Stimulated activated CD4-positive, alpha-beta T cell treated with anti-CD3 and anti-CD28 coated beads, TNF-alpha, amount 100 ng/mL, for 4 hours (primary cell): ENCODE measurements at places on chromosomes 13 and 19.

DNA sequence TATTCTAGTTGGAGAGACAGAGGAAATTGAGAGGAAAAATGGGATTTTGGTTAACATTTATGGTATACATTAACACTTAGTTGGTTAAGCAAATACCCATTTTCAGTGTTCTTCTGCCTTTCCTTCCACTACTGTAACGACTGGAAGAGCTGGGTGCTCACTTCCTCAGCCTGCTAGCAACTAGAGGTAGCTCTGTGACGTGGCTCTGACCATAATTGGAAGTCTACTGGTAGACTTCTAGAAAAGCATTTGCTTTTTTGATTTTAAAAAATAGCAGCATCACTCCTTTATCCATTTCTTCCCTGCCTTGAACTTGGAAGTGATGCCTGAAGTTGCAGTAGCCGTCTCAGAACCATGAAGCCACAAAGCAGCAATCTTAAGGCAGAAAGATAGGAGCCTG is 15.9 kb downstream of the NHLRC3 start:
- no peak for DNase-seq

DNA sequence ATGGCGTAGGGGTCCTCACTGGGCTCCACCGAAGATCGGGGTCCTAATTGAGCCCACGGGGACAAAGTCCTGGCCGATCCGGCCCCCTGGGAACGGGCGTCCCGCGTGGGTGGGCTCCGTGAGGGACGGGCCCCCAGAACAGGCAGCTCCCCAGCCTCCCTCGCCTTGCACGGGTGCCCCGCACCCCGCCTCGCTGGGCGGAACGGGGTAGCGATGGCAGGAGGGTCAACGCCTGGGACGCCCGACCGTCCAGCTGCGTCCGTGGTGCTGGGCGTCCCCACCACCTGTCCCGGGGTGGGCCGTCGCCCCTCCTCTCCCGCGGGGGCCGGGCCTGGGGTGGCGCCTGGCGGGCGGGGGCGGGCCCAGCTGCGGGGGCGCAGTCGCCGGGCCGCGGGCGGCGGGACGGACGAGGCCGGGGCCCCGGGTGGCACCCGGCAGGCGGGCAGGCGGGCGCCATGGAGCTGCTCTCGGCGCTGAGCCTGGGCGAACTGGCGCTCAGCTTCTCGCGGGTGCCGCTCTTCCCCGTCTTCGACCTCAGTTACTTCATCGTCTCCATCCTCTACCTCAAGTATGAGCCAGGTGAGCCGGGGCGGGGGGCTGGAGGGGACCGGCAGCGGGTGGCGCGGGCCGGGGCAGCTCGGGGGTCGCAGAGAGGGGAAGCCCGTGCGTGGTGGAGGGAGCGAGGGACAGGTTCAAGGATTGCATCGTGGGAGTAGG is at the start of gene TMEM38A:
Gene TMEM38A (plus strand): TSS at position 377 of the 717 bp plus-strand sequence. CDS start 79 bp downstream, at position 456.
- DNase-seq = peak; percentile 30

DNA sequence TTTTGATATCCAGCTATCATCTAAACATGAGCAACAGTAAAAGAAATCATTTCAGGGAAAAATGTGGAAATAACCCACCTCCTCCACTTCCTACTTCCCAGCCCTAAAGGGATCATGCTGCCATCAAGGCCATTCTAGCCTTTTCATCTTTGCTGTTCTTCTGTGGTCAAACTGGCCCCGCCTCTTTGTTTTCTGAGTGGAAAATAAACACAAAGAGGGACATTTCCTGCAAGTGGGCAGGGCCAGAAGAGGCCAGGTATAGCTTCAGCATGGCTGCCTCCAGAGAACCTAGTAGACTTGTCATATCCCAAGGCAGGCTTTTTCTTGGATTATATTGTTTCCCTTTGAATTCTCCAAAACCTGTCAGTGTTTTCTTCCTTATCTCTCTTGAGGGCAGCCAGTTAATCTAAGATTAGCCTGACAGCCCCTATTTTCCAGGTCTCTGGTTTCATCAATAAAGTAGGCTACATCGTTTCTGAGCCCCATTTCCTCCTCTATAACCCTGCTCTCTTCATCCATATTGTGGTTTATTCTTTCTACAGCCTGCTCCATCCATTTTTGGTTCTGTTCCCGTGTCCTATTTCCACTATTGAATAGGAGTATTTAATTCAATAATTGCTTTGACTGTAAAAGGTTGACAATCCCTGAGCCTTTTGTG is 117.6 kb downstream of the GPC6 start:
- no peak for DNase-seq

DNA sequence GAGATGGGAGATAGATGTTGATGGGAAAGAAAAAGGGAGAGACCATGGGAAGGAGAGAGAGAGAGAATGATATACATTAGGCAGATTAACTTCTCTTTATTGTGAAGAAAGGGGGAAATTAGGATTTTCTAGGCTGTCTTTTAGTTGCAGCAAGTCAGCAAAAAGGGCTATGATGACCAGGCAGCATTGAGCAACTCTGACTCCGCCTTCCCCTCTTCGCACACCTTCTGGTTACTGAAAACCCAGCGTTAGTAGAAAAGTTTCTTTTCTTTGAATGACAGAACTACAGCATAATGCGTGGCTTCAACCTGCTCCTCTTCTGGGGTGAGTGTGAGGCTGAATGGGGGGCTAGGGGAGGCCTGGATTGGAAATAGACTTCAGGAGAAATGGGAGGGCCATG is at the start of gene ADGRE1:
Gene ADGRE1 (plus strand): TSS at position 264 of the 400 bp plus-strand sequence. CDS start 30 bp downstream, at position 294.
- no peak for DNase-seq

DNA sequence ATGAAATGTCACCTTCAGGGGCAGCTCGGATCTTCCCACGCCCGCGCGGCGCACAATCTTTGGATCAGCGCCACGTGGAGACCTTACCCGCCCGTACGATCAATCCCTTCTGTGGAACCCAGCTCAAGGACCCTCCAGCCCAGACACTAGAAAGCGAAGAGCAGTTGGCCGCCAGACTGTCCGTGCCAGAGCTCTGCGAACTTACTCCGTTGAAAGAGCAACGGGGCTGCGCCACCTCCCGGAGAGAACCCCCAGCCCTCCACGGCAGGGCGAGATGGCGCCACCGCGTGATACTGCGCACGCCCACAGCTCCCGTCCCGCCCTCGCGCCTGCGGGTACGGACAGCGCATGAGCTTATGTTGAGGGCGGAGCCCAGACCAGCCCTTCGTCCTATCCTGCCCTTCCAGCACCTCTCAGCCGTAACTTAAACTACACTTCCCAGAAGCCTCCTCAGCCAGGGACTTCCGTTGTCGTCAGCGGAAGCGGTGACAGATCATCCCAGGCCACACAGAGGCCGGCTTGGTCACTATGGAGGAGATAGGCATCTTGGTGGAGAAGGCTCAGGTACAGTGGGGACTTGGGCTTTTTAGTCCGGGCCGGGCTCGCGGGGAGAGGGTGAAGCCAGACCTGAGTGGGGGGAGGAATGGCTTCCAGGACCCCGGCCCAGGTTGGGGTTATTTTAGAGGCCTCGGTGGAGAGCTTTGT is at the start of gene PSMC4:
Gene PSMC4 (plus strand): TSS at position 491 of the 705 bp plus-strand sequence. CDS start 38 bp downstream, at position 529.
- DNase-seq = peak; percentile 97

DNA sequence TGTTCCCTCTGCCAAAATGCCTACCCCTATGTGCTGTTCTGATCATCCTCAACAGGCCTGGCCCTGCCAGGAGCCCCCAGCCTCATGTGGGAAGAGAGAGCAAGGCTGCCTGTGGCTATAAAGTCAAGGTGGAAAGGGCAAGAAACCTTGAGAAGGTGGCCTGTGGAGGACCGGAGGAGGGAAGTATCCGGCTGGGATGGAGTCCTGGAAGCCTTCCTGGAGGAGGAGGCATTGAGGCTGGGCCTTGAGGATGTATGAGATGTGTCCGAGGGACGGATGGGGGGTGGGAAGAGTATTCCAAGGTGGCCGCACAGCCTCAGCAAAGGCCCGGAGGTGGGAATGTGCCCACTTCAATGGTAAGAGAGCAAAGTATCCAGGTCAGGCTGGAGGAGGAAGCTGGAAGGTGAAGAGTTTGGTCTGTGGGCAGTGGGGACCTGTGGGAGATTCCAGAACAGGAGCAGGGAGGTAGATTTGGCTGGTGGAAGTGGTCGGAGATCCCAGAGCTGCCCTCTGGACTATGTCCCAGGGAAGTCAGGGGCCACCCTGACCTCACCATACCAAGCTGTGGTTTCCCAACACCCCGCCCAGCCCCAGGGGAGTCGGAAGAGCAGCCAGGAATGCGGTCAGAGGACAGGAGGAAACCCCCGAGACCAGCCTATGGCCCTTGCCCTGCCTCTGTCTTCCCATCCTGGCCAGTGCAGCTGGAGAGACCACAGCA is 3.0 kb upstream of the PLIN4 start:
- DNase-seq = no peak

GRCh38 chr13:111864566-111864965 is 202.4 kb upstream of the SOX1 start:
- no peak for DNase-seq

DNA sequence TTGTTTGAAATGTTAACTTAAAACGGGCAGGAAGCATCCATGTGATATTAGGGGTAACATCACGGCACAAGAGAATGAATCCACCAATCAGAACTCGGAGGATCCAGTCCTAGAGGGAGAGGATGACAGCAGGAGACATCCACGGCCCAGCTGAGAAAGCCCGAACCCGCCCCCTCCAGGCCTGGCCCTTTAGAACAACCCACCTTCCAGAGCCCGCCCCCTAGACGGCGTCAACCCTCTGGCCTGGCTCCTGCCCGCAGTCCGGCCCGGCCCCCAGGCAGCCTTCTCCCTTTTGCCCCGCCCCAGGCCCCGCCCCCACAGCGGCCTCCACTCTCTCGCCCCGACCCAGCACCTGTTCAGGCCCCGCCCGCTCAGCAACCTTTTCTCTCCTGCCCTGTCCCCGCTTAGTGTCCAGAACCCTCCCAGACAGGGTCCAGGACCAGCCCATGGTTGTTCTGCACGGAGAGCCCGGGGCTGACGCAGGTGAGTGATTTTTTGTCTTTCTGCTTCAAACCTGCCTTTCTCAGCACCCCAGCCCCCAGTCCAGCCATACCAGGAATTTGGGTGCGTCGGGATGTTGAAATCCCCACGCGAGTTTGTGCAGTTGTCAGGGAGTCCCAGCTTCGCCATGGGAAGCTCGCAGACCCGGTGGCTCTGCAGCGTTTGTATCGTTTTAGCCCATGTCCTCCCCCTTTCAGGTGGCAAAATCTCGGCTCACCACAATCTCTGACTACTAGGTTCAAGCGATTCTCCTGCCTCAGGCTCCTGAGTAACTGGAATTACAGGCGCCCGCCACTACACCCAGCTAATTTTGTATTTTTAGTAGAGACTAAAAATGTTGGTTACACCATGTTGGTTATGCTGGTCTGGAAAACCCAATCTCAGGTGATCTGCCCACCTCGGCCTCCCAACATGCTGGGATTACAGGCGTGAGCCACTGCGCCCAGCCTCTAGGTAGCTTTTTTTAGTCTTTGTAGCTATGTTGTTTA is 16.1 kb downstream of the ZNF816 start:
- no peak for DNase-seq
